ENCODE measurements at places on chromosomes 16 and 17.

- DNase-seq, result no peak
These were observed 151.5 kb downstream of the STX8 start for GRCh38 chr17:9424071-9424640.

- DNase-seq, result no peak
These were observed 28.1 kb downstream of the HSBP1 start for GRCh38 chr16:83835586-83836566.

- no peak for DNase-seq
These were observed 854.1 kb downstream of the KCNJ2 start for GRCh38 chr17:71023249-71024030.

DNA sequence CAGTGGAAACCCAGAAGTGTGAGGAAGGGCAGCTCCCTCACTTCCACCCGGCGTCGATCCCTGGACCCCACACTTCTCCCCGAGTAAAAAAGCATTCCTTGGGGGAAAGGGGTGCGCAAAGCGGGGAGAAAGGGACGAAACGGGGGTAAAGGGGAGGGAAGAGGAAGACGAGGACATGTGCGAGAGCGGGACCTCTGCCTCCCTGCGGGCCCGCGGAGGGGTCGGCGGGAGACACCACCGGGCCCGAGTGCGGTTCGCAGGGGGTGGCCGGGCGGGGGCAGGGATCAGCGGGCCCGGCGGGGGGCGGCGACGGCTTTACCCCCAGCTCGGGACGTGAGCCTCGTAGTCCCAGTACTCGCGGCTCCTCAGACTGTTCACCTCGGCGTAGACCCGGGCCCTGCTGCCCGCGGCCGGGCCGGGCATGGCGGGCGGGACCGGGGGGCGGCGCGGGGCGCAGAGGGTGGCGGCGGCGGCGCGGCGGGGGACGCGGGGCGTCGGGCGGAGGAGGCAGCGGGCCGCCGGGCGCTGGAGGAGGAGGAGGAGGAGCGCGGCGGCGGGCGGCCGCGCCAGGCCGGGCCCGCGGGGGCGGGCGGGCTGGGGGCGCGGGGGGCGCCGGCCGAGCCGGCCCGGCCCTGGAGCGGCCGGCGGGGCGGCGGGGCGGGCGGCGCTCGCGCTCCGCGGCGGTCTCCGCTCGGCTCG, 443 bp downstream of the CSNK2A2 start:
- no peak for DNase-seq

DNA sequence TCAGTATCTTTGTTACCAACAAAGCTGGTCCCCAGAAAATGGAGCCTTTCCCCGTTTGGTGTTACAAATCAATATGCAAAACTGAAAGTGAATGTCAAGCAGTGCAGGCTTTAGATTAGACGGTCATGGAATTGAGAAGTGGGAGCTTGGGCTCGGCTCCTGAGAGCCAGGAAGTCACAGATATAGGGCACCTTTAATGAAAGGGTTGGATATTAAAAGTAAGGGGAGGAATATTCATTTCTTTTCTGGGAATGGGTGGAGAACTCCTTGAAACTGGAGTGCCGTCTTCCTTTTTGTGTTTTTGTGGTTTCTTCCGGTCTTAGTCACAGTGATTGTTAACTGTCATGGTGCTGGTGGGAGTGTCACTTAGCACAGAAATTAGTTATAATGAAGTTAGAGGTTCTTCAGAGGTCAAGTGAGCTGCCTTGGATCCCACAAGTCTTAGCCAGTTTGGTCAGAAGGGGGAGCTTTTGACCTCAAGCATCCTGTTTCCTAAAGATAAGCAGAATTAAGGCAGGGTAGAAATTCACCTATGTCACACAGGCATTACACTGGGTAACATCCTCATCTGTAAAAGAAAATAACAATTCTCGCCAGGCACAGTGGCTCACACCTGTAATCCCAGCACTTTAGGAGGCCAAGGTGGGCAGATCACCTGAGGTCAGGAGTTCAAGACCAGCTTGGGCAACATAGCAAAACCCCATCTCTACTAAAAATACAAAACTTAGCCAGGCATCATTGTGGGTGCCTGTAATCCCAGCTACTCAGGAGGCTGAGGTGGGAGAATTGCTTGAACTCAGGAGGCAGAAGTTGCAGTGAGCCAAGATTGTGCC, 9.6 kb upstream of the EIF1 start:
- DNase-seq, result no peak

DNA sequence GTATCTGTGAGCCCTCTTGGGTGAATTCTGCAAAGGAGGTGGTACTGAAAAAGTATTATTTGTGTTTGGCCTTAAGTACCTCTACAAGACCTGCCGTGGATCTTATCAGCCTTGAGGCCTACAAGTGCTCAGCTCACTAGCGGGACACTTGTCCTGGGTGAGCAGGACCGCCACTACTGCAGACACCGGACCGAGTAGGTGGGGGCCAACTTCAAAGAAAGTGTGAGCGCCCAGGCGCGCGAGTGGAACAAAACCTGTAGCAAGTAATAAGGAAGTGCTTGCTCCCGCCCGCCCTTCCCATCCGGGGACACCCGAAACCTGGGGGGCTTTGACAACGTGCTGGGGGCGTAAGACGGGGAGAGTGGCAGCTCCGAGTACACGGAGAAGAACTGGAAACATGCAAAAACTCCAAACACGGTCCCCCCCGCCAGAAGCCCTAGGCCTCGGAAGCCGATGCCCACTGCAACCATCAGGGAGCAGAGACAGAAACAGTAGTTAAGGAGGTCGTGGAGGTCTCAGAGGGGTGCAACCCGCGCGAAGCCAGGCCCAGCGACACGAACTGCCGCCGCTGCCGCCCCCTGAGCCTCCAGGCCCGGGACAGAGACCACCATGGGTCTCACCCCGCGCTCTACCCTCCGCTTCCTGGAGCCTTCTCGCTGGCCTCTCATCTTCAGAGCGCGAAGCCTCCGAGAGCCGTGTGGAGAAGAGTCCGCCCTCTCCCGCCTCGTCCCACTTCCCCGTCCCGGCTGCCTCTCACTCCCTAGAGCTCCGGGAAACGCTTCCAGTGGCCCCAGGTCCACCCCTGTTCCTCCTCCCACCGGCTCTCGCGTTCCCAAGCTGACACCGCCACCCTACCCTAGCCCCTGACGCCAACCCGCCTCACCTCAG, 537 bp downstream of the CNOT1 start:
- peak; percentile 28 for DNase-seq

All from activated T-cell treated with anti-CD3 and anti-CD28 coated beads for 4 hours (primary cell).